ENCODE measurements at places on chromosomes 1 and 21.
A peak's percentile ranks its signal among the peaks of the same experiment; 100 is the strongest.

- peak; percentile 14 for DNase-seq
Observed at GRCh38 chr1:23169727-23170335, 1.2 kb upstream of the LUZP1 start.

DNA sequence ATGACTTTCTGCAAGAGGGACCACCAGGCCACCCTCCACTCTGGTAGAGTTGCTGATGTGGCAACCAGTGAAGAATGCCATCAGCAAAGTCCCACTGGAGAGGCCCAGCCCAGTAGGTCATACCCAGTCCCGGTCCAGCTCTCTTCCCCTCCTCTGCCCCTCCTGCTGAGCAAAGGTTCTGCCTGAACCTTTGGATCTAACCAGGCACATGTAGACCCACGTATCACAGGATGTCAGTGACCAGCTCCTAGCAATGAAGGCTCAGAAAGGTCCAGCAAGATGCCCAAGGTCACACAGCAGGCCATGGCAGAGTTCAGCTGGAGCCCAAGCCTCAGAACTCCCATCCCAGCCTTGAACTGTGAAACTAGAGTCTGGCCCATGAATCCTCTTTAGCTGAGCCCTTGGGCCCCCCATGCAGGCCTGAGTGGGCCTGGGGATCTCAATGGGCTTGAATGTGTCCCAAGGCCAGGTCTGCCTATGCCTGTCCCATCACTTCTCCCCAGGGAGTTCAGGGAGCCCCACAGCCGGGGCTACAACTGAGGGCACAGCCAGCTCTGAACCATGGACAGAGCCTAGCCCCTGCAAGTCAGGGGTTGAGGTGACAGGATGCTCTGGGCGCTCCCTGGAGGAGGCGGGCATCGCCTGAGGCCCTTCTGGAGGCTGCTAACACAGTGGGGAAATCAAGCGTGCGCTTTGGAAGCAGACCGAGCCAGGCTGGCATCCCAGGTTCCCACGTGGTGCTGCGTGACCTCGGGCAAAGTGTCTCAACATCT is 21.4 kb upstream of the PADI1 start:
- DNase-seq, result no peak

GRCh38 chr21:29228306-29228705 is 70.4 kb upstream of the BACH1 start:
- no peak for DNase-seq

- no peak for DNase-seq
Observed at GRCh38 chr1:905071-905749, 18.5 kb upstream of the SAMD11 start.

DNA sequence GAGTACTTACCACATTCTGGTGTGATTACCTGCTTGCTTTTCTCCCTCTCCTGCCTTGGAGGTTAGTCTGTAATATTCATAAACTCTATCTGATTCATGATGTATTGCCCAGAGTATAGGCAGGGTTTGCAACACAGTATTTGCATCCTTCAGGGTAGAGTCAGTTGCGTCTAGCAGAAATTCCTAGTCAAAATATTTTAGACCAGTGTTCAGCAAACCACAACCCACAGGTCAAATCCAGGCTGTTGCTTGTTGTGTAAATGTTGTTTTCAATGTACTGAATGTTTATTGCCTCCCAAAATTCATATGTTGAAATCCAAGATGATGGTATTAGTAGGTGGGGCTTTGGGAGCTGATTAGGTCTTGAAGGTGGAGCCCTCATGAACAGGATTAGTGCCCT is 82.9 kb downstream of the NGF start:
- DNase-seq, result no peak

DNA sequence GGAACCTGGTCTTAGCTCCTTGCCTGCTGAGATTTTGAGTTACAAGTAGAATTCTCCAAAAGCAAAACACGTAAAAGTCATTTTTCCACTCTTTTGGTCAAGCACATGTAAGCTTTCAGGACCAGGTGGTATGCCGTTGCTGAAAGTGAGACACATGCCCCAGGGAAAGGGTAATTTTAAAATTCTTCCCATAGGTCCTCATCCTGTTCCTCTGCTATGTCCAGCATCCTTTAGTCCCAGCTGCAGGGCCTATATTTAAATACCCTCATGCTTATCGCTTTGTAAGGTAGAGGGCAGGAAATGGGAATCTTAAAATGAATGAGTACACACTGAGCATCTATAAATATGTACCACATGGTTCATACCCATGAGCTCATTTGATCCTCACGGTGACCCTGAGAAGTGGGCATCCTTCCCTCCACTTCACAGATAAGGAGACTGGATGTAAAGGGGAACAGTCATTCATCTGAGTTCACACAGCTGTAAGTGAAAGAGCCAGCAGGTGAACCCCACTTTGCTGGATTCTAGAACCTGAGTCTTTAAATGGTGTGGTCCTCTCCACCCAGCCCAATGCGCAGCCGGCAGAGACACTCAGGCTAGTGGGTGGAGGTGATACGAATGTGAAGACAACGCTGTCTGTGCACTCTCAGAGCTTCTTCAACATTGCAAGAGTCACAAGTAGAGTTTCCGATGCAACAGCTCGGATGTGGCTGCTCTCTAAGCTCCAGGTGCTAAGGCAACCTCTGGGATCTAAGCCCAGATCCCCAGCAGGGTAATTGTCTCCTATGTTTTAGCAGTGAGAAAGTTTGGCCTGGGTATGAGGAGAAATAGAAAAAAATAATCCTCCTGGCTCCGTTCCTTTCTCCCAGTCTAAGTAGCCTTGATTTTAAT is 163.5 kb downstream of the PLXNA2 start:
- DNase-seq, result no peak

DNA sequence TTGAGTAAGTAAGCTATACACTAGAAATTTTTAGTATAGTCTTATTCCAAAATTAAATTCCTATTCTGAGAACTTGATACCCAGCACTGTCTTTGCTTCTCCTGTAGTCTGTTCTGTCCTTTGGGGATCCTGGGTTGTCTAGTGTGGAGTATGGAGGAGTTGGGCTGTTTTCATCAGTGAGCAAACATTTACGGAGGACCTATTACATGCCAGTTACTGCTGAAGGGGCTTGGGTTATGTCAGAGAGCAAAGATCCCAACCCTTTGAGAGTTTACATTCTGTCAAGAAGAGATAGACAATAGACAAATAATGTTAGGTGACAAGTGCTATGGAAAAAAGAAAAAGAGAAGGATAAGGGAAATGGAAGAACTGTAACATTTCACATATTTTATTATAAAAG is 9.0 kb downstream of the TRAPPC10 start:
- DNase-seq, result no peak

GRCh38 chr1:186782791-186783190 is 46.0 kb upstream of the PLA2G4A start:
- DNase-seq, result no peak

DNA sequence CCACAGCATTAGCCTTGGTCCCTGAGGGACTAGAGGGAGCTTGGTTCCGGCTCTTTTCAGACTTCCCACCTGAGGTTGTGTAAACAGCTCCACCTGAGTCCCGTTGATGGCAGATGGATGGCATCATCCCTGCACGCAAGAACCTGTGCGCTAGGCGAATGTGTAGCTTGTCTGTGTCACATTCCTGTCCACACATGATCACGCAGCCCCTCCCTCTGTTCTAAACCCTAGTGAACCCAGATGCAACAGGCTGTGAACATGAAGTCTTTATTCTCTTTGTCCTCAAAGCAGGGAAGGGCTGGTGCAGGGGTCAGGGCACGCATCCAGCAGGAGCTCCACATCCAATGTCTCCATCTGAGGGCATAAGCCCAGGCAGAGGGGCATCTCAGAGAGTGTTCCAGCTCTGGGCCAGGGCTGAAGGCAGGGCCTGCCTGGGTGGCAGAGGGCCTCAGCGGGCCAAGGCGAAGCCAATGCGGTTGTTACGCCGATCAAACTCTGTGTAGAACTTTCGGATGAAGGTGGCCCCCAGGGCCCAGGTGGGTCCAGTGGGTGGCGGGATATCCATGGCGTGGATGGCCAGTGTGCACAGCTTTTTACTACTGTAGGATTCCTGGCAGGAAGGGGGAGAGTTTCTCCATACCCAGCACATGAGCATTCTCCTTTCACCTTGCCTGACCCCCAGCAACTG is 2.9 kb upstream of the ETNK2 start:
- no peak for DNase-seq

GRCh38 chr1:8879464-8879921 is 1.0 kb upstream of the ENO1 start:
- DNase-seq, result no peak

- DNase-seq, result no peak
Observed at GRCh38 chr1:160474392-160475242, 48.4 kb downstream of the SLAMF6 start.

DNA sequence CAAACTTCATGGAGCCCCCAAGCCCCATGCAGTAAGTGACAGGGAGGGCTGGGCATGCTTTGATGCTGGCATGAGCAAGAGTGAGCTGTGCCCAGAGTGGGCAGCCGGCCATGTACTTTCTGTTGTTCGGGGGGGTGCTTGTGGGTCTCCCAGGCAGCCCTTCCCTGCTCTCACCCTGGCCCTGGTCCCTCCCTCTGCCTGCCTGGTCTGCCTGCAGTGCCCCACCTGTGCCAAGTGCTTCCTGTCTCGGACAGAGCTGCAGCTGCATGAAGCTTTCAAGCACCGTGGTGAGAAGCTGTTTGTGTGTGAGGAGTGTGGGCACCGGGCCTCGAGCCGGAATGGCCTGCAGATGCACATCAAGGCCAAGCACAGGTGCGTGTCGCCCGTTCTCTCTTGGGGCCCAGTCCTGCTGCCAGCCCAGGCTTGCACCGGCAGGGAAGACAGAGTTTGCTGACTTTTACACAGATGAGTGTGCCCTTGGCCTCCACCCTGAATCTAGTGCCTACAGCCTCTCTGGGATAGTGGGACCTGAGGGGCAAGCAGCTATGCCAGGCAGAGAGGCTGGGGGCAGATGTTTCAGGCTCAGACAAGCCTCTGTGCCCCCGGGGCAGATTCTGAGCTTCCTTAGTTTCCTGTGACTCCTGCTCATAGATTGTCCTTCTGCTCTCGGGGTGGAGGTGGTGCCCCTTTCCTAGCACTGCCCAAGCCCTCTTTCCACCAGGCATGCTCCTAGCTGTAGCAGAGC is 7.6 kb downstream of the ZBTB48 start:
- no peak for DNase-seq

GRCh38 chr1:76861149-76861548 is 6.1 kb upstream of the ST6GALNAC5 start:
- no peak for DNase-seq

GRCh38 chr1:239438891-239439290 is 52.5 kb downstream of the CHRM3 start:
- no peak for DNase-seq

GRCh38 chr1:55860798-55861519 is 645.8 kb upstream of the USP24 start:
- DNase-seq, result no peak

DNA sequence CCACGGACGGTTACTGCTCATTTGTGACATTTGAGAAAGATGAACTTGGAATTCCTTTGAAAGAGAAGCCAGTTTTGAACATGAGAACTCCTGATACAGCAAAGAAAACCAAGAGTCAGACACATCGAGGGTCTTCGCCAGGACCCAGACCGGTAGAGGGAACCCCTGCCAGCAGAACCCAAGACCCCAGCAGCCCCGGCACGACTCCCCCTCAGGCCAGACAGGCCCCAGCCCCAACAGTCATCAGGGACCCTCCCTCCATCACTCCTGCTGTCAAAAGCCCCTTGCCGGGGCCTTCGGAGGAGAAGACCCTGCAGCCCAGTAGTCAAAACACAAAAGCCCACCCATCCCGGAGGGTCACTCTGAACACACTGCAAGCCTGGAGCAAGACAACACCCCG is 27.7 kb downstream of the CHAF1B start:
- no peak for DNase-seq

DNA sequence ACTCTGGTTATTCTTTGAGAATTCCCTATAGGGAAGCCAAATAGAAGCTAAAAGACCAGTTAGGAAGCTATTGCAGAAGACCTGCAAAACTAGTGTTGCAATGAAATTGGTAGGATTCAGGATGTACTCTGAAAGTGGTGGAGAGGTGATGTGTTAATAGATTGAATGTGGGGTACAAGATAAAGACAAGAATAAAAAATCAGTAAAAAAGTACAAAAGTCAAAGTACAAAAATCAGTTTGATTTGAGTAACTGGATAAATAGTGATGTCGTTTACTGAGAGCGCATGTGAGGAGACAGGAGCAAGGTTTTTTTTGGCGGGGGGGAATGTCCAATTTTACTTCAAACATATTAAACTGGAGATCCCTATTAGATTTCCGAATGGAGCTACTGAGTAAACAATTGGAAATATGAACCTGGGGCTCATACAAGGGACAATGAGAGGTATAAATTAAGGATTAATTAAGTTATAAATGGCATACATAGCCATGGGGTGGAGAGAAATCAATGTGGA is 2.5 kb upstream of the DCAF8 start:
- DNase-seq, result no peak

DNA sequence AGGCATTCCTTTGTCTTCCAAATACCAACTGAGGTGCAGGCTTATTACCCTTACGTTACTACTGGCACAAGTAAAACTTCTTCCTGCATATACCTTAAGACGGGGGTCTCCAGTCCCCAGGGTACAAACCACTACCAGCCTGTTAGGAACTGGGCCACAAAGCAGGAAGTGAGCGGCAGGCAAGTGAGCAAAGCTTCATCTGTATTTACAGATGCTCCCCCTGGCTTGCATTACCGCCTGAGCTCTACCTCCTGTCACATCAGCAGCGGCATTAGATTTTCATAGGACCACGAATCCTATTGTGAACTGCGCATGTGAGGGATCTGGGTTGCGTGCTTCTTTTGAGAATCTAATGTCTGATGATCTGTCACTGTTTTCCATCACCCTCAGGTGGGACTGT is 113.1 kb downstream of the SLC45A1 start:
- DNase-seq, result peak; percentile 25

- peak; percentile 83 for DNase-seq
Observed at GRCh38 chr1:246724016-246724730, at the start of gene SCCPDH. TSS of gene SCCPDH (plus strand) at chr1:246724409. CDS start at chr1:246724423, 14 bp downstream.

DNA sequence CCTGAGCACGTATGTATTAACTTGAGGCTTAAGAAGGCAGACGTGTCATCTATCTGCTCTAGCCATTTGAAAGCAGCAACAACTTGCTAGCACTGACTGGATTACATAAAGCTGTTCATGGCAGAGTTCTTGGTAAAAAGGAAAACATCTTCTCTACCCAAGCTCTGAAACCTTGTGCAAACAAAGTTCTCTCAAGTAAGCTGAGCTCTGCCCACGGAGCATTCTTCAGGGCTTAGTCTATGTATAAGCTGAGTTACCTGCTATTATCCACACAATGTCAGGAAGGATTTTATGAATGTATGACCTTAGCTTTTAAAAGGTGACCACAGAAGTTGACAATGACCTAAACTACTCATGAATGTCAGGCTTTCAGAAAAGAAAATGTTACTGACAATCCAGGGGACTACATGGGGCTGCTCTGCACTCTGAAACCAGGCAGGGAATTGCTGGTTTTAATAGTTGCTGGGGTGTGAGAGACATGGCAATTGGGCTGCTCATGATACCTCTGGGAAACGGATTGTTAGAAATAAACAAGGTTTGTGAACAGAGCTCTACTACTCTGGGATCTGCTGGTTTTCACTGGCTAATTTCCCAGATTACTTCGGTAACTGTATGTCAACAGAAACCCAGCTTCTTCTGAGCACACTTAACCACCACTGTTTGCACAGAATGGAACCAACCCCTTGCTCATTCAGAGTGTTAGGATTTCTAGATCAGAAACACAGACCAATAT is 29.6 kb upstream of the CCN1 start:
- no peak for DNase-seq

Measured in activated T-cell treated with anti-CD3 and anti-CD28 coated beads, Interleukin-2, amount 50 U/mL, for 72 hours (primary cell).